NCI-H187 treated with DMSO at 0.1 percent for 48 hours (cell line): ENCODE measurements at places on chromosomes 5 and 9.

DNA sequence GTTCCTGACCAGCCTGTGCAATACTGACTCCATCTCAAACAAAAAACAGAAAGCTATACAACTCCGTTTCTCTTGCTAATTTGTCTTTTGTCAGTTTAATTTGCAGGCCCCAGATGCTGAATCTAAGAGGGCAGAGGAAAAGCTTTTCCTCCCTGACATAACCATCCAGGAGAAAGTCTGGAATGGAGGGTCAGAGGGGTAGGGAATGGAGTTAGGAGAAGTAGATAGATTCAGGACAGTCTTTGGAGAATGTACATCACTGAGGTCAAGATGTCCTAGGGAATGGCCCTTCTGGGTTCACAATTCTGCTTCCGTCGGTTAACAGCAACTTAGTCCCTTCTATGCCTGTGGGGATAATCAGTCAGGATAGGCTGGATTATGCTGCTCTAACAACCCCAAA lies 6.6 kb upstream of the SQSTM1 start:
- DNase-seq, result no peak

DNA sequence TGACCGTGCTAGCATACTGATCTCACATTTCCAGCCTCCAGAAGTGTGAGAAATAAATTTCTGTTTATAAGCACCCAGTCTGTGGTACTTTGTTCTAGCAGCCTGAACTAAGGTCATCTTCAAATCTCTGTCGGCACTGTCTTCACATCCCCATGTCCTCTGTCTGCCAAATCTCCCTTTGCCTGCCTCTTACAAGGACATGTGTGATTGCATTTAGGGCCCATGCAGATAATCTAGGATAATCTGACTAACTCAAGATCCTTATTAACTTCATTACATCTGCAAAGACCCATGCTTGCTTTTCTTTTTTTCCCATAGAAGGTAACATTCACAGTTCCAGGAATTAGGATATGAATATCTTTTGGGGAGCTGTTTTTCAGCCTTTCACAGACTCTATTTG lies 132.7 kb downstream of the AOPEP start:
- DNase-seq, result no peak

DNA sequence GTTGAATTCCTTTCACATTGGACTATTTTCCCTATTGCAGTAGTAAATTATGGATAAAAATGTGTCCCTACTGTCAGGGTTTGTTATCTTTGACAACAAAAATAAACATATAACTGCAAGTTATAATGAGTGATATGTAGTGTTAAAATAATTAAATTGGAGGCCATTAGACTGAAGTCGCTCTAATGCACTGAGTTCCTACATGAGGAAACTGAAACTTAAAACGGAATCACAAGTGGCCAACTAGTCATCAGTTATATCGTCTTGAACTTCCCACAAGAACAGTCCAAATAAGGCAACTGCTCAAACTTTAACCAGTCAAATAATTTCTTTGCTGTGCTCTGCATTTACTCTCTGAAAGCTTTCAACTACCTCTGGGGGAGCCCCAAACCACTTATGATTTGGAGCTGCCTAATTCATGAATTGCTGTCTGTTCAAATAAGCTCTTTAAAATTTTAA lies 2.1 kb upstream of the IFT74 start:
- DNase-seq, result no peak

GRCh38 chr9:2023532-2023931 lies 8.4 kb downstream of the SMARCA2 start:
- no peak for DNase-seq

- DNase-seq, result no peak
Measured at GRCh38 chr5:113035096-113035495, 58.5 kb downstream of the DCP2 start.

DNA sequence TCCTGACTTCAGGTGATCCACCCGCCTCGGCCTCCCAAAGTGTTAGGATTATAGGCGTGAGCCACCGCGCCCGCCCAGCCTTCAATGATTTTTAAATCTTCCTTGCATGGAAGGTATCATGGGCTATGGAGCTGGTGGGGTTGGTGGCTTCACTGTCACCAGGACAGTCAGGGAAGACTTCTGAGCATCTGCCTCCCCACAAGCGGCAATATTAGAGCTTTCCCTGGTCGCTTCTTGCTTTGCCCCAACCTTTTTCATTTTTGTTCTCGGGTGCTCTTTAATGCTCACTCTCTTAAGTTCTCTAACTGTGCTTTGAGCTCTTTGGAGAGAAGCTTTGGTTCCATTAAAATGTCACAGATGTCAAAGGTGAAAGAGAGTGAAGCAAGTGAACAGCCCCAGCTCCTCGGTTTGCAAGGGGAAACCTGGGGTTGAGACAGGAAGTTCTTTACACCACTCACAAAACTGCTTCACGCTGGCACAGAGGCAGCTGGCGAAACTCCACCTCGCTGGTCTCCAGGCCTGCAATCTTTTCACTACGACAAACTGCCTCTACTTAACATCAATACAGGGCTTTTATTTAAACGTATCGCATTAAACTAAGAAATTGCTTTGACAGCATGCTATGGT lies 142.5 kb upstream of the RETREG1 start:
- DNase-seq, result no peak

GRCh38 chr9:85534340-85534739 lies 207.4 kb downstream of the AGTPBP1 start:
- no peak for DNase-seq

DNA sequence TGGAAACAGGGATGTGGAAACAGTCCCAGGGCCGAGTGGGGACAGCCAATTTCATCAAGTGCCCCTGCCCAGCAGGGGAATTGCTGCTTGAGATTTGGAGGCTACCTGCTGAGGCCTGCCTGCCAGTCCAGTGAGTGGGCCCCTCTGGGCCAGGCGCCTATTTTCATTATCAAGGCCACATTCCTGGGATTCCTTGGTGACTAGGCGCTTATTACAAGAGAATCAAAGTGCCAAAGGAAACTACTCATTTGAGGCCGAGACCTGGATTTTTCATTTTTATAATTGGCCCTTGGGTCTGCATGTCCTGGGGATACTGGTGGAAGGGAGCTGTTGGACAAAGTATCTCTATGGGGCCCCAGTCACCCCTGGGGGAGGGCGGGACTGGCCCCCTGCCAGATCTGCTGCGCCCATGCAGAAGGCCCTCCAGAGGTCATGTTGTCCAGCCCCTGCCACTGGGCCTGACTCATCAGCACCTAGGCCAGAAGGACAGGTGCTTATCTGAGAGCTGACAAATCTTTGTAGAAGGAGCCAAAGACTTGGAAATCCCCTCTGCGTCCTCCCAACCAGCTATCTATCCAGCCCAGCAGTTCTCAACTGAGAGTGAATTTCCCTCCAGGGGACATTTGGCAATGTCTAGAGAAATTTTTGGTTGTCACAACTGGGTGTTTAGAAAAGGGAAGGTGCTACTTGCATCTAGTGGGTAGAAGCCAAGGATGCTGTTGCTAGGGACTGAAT lies 45.6 kb downstream of the FOXI1 start:
- DNase-seq, result no peak

DNA sequence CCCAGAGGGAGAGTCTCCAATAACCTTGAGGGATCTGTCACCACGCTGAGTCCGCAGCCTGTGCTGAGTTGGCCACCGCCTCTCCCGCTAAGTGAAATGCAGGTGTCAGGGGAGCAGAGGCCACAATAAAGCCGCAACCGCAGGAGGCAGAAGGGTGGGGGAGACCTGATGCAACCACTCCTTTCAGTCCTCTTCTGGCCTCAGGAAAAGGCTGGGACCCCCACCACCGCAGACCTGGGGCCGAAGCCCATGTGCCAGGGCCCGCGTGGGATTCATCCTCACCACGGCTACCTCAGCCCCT lies 576 bp downstream of the MAP1B start:
- DNase-seq, result peak; percentile 67

- no peak for DNase-seq
Measured at GRCh38 chr9:69894720-69895119, 74.1 kb downstream of the CFAP95 start.

- DNase-seq, result no peak
Measured at GRCh38 chr9:5425006-5425628, 12.6 kb downstream of the PLGRKT start.

GRCh38 chr5:93421468-93421867 lies 159.6 kb downstream of the NR2F1-AS1 start:
- DNase-seq, result no peak

GRCh38 chr9:4596165-4596922 lies 65.8 kb upstream of the PLPP6 start:
- no peak for DNase-seq

DNA sequence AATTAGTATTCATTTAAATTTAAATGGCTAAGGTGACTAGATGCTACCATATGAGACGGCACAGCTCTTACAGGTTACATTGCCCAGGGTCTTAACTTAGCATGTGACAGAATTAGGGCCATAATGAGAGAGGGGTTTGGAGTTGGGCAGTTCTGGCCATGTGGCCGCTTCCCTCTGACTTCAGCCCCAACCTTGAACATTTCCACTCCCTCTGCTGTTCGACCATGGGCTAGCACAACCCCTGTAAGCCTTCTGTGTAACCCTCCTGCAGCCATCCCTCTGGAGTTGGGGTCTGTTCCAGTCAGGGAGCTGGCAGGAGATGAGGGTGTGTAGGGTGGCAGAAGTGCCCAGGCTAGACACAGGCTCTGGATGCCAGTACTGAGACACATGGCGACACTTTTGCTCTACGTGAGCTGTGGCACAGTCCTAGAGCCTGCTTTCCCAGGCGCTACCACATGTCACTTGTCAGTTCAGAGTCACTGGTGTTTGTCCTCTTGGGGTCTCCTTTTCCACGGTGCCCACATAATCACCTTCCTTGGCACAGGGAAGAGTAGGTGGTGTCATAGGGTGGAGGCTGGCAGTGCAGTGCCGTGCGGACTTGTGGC lies 128.7 kb upstream of the PITX1 start:
- no peak for DNase-seq

DNA sequence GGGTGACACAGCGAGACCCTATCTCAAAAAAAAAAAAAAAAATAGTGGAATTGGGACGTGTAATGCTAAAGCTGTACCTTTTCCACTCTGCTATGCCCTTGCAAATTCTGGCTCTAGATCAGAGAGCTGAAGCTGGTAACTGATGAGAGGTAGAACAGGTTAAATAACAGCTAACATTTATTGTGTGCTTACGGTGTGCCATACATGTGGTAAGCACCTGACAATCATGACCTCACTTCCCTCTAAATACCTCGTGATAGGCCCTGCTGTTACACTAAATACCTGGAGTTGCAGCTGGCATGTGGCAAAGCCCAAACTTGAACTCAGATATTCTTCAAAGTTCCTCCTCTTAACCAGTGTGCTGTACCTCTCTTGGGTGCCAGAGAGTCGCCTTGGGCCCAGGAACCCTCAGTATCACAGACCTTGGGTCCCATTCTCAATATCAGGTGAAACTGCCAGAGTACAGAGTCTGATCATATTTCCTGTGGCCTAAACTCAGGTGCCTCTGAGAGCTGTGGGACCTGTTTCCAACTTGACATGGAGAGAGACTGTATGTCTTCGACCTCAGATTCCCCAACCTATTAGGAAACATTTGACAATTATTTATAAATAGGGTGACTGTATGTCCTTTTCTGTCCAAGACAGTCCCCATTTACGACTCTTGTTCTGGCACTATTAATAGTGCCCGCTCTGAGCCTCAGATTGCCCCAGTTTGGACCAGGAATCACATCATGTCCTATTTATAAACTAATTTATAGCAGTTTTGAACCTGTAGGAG lies 4.8 kb downstream of the ARL10 start:
- DNase-seq, result no peak

GRCh38 chr9:80013891-80014290 lies 442.1 kb downstream of the TLE4 start:
- no peak for DNase-seq

GRCh38 chr9:108444400-108445358 lies 411.1 kb downstream of the ACTL7B start:
- DNase-seq, result no peak

DNA sequence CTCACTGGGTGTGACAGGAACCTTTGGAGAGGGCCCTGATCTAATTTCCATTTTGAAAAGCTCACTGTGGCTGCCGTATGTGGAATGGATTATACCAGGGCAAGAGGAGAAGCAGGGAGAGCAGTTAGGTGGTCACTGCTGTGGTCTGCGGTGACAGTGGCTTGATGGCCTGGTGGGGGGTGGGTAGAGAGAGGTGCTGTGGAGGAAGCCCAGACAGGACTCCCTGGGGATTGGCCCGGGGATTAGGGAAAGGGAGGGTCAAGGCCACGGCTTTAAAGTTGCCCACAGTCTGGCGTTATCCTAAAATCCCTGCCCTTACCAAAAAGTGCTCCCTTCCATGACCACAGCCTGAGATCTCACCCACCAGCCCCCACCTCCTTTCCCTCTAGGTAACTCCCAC lies 4.7 kb downstream of the B4GALT7 start:
- DNase-seq, result no peak

GRCh38 chr5:175680463-175680862 lies 22.6 kb downstream of the HRH2 start:
- no peak for DNase-seq

DNA sequence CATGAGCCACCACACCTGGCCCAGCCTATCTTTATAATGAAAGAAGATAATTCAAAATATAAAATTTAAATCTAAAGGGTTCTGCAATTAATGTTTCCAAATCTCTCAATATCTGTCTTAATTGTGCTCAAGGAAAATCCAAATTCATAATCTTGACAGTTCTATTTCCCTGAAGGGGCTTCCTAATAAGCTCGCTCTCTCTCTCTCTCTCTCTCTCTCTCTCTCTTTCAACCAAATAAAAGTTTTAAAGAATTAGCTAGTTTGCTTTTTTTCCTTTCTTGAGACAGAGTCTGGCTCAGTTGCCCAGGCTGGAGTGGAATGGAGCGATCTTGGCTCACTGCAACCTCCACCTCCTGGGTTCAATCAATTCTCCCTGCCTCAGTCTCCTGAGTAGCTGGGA lies 13.2 kb upstream of the SCAI start:
- no peak for DNase-seq

GRCh38 chr9:74443036-74443750 lies 53.9 kb upstream of the RORB start:
- DNase-seq, result no peak

DNA sequence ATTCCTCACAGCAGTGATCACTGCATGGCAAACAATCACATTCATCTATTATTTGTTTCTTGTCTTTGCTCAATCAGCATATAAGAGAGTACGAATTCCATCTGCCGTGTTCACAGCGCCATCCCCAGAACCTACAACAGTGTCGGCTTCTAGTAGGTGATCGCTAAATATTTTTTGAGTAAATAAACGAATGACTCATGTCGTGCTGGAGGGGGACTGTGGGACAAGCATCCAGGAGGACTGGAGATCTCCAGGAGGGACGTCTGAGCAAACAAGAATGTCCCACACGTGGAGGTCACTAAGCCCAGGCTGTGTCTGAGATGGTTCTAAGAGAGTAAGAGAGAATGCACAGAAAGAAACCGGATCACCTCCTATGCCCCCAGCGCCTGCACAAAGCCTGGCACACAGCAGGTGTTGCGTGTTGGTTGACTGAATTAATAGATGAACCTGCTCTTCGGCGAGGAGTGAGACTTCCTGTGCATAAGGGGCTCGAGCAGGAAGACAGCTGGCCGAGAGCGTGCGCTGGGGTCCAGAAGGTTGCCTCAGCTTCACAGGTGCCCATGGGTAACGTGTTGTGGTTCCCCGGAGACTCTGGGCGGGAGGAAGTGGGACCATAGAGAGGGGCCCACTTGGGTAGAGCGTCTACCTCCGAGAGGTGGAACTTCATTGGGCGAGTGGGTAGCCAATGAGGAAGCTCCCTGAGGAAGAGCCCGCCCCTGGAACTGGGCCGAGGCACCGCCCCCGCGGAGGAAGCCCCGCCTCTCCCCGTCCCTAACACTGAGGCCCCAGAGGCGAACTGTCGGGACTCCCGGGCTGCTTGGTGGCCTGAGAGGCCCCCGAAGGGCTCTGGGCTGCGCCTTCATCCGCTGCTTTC lies 193.0 kb downstream of the MELK start:
- DNase-seq, result peak; percentile 79

GRCh38 chr5:137176126-137176525 lies 323.0 kb downstream of the SPOCK1 start:
- no peak for DNase-seq
